ENCODE measurements at places on chromosomes 2 and 18. TPM values are rescaled to one million over a fixed set of nuclear protein-coding genes. Genes with fewer than 3 reads are reported as not detected.

DNA sequence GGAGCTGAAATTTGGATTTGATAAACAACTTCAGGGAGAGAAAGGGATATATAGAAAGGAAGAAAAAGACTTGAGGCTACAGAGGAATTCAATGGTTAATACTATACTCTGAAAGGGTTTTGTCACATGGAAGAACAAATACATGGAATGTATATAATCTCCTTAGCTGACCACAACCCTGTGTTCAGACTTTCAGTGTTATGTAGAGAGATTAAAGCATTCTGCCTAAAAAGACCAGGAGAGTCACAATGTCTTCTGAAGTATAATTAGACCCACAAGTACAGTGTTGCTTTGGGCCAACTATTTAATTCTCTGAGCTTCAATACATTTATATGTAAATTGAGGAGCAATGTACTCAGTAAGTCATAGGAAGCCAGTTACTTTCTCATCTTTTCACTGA lies 123.8 kb upstream of the FSHR start:
- no peak for DNase-seq

DNA sequence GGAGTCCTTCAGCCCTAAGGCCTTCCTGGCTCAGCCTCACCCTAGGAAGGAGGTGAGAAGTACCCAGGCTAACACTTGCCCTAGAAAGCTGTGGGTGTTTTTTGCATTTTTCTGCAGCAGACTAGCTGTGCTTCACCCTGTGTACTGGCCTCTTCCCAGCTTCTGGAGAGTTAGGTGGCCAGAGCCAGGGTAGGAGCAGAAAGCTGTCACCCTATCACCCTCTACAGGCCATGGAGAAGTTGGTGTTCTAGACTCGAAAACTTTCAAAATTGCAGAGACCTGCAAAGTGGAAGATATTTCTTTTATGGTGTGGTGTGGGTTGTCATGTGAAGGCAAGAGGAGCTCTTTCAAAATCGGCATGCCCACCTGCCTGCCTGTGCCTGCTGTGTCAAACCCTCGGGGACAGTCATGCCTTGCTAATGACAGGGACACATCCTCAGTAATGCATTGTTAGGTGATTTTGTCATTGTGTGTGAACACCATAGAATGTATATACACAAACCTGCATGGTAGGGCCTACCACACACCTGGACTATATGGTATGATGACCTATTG lies 29.8 kb downstream of the EHD3 start:
- DNase-seq = no peak

GRCh38 chr2:104856086-104856972 lies 2.4 kb downstream of the POU3F3 start:
- DNase-seq = peak; percentile 71

GRCh38 chr2:223822818-223823217 lies 14.6 kb downstream of the AP1S3 start:
- no peak for DNase-seq

DNA sequence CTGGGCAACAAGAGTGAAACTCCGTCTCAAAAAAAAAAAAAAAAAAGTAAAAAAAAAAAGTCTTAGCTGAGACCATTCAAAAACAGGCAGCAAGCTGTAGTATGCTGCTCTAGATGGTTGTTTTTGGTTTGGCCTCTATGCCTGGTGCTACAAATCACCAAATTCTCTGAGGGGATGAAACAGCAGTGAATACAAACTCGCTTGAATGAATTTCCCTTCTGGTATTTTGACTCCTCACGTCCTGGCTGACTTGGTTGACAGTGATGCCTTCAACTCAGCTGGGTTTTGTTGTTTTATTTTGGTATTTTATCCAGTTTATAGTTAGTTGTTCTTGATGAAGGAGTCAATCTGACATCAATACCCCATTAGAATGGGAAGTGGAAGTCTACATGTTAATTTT lies 3.3 kb upstream of the TCF7L1 start:
- DNase-seq = no peak

DNA sequence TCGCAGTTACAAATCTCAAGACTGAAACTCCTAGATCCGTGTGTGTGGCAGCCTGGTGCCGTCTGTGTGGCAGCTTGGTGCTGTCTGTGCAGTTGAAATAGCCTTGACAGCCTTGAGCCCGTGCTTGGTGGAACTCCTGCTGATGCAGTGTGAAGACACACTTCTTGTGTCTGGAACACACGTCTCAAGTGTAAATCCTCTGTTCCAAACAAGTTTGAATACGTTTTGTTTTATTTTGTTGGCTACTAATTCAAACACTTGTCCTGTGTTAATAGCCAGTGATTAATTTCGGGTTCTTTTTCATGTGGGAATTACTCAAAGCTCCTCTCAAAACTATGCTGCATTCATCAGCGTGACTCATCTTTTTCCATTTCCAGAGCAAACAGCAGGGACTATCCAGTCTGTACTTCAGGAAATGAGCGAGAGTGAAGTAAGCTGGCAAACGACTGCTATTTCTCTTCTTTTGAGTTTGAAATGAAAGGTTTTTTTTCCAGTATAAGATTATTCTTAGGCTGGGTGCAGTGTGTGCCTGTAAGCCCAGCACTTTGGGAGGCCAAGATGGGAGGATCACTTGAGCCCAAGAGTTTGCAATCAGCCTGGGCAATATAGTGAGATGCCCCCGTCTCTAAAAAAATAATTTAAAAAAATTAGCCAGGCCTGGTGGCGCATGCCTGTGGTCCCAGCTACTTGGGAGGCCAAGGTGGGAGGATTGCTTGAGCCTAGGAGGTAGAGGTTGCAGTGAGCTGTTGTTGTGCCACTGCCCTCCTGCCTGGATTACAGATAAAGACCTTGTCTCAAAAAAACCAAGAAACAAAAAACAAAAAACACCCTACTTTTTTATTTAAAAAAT lies 152.9 kb downstream of the SPP2 start:
- DNase-seq = no peak

- DNase-seq = no peak
Observed at GRCh38 chr2:185978634-185979407, 240.2 kb downstream of the FSIP2 start.

- no peak for DNase-seq
Observed at GRCh38 chr2:675460-675859, 1.7 kb downstream of the TMEM18 start.

GRCh38 chr18:32888306-32888705 lies 115.5 kb upstream of the KLHL14 start:
- DNase-seq = no peak

GRCh38 chr2:154692927-154693326 lies 5.6 kb upstream of the KCNJ3 start:
- DNase-seq = no peak

DNA sequence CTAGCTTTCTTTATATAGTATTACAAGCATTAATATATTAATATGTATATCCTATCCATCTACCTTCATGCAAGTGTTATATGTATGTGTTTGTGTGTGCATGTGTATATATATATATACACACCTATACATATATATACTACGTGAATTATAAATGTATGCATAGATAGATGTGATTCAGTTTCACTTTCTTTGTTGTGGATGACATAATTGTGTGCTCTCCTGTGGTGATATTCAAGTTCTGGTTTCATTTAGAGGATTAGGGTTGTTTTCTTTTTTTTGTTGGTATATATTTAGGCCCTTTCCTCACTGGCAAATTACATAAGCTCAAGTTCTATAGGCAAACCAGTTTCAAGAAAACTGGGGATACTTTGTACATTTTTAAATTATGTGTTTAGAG lies 225.7 kb upstream of the FANCL start:
- no peak for DNase-seq

- DNase-seq = no peak
Observed at GRCh38 chr2:23757686-23758433, 169.1 kb downstream of the ATAD2B start.

DNA sequence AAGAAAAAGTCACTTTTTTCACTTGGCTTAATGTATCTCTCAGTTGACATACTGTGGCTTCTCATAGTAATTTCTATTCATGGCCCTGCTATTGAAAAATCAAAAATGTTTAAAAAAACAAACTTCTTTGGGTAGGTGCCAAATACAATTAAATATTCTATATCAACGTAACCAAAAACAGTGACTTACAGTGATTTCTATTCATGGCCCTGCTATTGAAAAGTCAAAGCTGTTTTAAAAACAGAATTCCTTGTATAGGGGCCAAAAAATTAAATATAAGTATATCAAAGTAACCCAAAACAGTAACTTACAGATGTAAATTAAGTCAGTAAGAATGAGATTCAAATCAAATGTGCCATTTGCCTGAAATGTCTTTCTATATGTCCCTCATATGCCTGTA lies 31.4 kb upstream of the CD302 start:
- DNase-seq = no peak

- no peak for DNase-seq
Observed at GRCh38 chr18:34710934-34711333, 836 bp downstream of the DTNA start.

- no peak for DNase-seq
Observed at GRCh38 chr2:58558881-58559280, 317.8 kb upstream of the FANCL start.

DNA sequence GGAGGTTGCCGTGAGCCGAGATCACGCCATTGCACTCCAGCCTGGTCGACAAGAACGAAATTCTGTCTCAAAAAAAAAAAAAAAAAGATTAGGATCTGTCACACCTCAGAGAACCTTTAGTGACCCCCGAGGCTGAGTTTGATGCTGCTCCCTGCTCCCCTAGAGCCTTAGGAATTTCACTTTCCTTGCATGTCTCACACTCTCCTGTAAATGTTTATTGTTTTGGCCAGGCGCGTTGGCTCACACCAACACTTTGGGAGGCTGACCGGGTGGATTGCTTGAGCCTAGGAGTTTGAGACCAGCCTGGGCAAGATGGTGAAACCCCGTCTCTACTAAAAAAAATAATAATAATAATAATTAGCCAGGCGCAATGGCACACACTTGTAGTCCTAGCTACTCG lies 31.5 kb downstream of the SRSF7 start:
- no peak for DNase-seq

GRCh38 chr2:135820003-135820618 lies 16.9 kb downstream of the LCT start:
- no peak for DNase-seq

GRCh38 chr2:8216397-8216796 lies 465.5 kb upstream of the ID2 start:
- DNase-seq = no peak

DNA sequence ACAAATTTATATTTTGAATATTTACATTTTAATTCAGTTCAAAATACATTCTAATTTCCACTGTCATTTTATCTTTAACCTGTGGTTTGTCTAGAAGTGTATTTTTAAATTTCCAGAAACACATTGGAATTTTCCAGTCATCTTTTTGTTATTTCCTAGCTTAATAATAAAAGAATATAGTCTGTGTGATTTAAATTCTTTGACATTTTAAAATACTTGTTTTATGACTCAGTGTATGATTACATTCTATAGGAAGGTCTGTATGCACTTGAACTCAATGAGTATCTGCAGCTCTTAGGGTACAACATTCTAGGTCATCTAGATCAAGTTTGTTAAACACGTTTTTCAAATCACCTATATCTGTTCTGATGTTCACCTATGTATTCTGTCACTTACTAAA lies 88.3 kb upstream of the MBOAT2 start:
- no peak for DNase-seq

GRCh38 chr18:24031318-24031717 lies 16.8 kb downstream of the TTC39C start:
- DNase-seq = no peak

DNA sequence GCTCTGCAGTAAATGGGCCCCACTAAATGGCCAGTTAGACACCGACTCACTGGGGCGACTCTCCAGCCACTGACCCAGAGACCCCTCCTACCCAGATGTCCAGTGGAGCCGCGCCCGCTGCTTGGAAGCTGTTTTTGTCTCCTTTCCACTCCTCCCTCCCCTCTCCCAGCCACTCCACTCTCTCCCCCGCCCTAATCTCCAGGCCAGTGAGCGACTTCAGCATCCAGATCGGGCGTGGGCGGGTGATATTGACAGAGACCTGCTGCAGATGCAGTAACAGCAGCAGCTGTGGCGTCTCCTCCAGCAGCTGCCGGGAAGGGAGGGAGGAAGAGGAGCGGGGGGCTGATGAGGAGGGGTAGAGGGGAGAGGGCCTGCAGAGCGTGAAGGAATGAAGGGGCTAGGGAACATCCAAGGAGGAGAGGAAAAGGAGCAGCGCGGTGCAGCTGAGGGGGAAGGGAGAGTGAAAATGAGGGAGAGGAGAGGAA lies at the start of gene SCN7A:
TSS of gene SCN7A (minus strand) at position 110 of the 485 bp plus-strand sequence. CDS start 16,553 bp downstream, outside the sequence.
- DNase-seq = peak; percentile 26

GRCh38 chr18:23703057-23703986 lies 14.1 kb downstream of the LAMA3 start:
- peak; percentile 57 for DNase-seq

DNA sequence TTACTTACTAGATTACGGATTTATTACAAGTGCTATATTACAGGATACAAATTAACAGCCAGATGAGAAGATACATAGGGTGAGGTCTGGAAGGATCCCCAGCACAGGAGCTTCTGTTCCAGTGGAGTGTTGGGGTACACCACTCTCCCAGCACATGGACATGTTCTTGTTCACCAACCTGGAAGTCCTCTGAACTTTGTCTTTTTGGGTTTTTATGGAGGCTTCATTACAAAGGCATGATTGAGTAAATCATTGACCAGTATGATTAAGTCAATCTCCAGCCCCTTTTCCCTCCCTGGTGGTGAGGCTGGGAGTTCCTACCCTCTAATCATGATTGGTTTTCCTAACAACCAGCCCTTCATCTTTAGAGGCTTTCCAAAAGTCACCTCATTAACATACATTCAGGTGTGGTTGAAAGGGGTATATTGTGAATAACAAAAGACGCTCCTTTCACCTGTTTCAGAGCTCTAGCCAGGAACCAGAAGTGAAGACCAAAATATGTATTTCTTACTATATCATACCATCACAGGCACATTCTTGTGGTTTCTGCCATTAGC lies 38.3 kb downstream of the APLF start:
- DNase-seq = no peak

DNA sequence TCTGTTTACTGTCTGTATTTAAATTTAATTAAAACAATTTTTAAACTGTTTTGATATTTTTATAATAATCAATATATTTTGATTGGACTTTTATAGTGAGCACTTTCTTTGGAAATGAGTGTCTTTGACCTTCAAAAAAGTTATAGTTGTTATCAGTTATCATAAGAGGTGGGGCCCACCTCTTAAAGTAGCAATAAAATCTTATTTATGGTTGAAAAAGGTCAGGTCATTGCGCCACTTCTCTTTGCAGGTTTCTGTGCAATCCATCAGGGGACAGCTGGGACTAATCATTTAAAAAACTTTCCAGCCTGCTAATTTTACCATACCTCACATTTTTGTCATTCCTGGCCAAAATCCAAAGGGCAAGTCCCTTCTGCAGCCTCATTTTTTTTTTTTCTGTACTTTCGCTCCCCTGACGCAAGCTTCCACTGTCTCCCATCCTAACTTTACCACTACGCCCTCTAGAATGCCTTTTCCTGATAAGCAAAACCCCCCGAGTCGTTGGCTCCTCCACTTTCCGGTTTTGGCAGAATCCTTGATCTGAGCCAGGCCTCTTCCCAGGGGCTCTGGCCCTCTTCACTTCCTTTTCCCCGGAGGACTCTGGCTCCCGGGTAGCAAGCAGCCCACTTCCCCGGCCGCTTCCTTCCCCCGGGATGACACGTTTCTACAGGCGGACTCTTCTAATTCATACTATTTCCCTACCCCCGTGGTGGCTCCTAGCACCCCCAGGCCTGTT lies 1.1 kb upstream of the SEH1L start:
- DNase-seq = peak; percentile 60

The MAP2 gene
- total RNA-seq = 1.6 TPM

The GPR75 gene
- 0.81 TPM for total RNA-seq

The HOXD4 gene
- total RNA-seq = not detected

The CFC1 gene
- 0.52 TPM for total RNA-seq

The C2orf80 gene
- total RNA-seq = not detected

The PCARE gene
- total RNA-seq = not detected

The PROM2 gene
- 1.1 TPM for total RNA-seq

The SKA1 gene
- total RNA-seq = 29.2 TPM
